ENCODE measurements at places on chromosomes 6 and 20.

DNA sequence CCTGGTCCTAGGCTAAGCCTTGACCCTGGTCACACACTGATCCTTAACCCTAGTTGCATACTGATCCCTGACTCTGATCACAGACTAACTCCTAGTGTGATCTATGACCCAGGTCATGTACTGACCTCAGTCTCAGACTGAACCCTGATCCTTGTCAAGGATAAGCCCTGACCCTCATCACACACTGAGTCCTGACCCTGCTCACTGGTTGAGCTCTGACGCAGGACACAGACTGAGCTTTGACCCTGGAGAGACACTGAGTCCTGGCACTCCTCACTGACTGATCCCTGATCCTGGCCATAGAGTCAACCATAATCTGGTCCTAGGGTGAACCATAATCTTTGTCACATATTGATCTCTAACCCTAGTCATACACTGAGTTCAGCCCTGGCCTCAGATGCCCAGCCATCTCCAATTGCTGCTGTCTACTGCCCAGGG, 37.9 kb downstream of the KCNB1 start:
- no peak for DNase-seq

- no peak for DNase-seq
Measured at GRCh38 chr6:132919045-132919860, 104.9 kb downstream of the RPS12 start.

DNA sequence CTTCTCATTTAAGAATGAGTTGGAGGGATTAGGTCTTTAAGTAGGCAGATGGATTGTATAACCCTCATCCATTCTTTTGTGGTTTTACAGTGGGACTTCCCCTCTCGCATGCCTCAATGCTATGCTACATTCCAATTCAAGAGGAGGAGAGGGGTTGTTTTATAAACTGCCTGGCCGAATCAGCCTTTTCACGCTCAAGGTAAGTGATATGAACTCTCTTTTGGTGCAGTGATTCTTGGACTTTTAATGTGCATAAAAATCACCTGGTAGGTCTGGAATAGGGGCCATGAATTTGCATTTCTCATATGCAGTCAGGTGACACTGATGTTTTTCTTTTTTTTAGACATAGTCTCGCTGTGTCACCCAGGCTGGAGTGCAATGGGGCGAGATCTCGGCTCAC, 10.8 kb downstream of the ASXL1 start:
- no peak for DNase-seq

DNA sequence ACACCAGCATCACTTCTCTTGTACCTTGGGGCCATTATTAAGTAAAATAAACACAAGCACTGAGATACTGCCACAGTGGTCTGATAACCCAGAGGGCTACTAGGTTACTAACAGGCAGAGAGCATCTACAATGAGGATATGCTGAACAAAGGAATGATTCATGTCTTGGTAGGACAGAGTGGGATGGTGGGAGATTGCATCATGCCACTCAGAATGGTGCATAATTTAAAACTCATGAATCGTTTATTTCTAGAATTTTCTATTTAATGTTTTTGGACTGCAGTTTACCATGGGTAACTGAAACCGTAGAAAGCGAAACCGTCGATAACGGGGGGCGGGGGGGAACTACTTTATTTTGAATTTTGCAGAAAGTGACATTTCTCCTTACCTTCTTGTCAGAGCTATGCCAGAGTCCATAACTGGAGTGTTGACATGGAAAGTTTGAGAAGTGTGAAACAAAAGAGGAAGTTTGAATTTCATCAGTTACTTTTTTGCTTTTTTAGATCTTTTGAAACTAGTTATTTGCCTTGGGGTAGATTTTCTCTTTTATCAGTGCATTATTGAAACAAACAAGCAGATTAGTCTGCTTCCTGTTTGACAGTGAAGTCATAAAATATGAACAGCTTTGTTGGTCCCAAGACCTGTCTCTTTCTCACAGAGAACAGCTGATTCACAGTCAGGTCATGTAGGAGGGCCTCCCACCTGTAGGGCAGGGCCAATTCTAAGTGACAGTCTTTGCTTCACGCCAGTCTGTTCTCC, 124.9 kb downstream of the KLHL32 start:
- DNase-seq, result no peak

- DNase-seq, result no peak
Measured at GRCh38 chr6:46990031-46990644, 52.0 kb downstream of the ADGRF1 start.

DNA sequence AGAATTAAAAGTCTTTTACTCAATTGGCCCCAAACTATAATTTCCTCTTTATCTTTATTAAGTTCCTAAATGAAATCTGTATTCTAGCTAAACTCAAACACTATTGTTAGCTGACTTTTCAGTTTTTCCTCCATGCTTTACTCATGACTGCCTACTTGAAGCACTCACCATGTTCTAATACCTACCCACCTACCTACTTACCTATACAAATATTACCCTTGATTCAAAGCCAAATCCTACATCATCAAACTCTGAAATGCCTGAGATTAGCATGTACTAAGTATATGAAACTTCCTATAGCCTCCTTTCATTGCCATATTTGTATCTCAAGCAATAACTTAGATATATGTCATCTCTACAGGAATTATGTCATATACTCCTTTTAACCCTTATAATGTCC, 259.7 kb downstream of the HDGFL1 start:
- no peak for DNase-seq

DNA sequence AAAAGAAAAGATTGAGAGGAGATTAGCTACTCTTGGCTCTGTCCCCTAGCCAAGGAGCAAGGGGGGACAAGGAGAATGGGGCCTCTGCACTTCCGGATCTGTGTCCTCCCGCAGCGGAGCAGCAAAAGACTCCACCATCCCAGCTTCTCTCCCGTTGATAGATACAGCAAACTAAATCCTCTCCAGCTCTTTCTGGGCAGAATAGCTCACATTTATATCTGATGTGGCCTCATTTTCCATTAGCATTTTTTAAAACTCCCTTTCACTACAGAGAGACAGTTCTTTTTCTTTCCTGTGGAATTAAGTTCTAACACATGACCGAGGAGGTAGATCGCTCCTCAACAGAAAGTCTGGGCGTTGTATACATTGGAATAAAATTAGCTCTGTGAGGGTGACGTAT, 260.9 kb upstream of the SOX4 start:
- no peak for DNase-seq

DNA sequence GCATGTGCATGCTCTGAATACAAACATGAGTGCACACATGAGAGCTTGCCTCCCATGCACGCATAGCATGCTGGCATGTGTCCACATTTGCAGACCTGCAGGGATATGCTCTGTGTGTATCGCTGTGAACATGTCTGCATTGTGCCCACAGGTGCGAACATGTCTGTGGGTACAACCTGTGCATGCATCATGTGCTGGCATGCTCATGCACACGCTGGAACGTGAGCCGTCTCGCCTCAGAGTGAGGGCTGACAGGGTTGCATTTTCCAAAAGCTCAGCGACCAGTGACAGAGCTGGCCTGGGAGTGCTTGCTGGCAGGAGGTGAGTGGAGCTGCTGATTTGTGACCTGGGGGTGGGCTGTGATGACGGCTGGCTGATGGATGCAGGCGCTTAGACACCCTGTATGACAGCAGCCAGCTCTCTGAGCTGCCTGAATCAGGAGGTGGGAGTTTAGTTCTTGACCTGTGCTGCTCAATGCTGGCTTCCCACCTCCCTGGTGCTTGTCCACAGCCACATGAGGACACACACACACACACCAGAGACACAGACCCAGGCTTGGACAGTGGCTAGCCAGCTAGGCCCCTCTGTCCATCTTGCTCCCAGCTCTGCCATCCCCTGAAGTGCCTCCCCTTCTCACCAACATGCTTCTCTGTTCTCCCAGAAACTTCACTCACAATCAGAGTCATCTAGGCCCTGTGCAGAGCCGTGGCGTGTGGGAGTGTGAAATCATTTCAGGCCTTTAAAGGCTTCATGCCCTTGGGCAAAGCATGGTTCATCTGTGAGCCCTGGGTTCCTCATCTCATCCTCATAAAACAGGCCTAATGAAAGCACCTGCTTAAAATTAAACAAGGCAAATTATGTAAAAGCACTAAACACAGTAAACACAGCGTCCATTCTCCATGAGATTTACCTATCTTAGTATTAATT, 51.4 kb downstream of the CD40 start:
- DNase-seq, result no peak

DNA sequence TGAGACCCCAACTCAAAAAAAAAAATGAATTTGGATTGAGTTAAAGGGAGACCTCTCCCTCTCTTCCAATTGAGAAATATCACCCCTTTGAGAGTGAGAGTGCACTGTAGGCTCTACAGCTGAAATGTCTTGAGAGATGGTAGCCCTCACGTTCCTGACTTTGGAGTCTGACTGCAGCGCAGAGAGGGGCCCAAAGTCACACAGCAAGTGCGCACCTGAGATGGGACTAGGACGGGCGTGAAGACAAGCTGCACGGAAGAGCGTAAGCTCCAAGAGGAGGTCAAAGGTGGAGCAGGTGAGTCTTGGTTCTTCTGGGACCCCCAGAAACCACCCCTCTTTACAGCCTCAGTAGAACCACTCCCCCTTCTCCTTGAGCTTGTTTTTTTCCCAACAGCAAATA, 643 bp downstream of the SLA2 start:
- no peak for DNase-seq

DNA sequence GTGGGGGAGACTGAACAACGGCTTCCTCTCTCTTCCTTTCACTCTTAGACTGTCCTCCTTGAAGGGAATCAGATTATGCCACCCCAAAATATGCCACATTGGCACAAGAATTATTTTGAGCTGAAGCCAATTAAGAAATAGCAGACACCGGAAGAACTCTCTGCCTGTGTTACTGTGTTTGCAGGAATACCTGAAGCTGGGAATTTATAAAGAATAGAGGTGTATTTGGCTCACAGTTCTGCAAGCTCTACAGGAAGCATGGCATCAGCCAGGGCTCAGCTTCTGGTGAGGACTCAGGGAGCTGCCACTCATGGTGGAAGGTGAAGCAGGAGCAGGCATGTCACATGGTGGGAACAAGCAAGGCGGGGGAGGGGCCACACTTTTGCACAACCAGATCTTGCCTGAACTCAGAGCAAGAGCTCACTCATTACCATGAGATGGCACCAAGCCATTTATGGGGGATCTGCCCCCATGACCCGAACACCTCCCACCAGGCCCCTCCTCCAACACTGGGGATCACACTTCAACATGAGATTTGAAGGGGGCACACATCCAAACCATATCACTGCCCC, 46.0 kb downstream of the PCNA start:
- DNase-seq, result no peak

DNA sequence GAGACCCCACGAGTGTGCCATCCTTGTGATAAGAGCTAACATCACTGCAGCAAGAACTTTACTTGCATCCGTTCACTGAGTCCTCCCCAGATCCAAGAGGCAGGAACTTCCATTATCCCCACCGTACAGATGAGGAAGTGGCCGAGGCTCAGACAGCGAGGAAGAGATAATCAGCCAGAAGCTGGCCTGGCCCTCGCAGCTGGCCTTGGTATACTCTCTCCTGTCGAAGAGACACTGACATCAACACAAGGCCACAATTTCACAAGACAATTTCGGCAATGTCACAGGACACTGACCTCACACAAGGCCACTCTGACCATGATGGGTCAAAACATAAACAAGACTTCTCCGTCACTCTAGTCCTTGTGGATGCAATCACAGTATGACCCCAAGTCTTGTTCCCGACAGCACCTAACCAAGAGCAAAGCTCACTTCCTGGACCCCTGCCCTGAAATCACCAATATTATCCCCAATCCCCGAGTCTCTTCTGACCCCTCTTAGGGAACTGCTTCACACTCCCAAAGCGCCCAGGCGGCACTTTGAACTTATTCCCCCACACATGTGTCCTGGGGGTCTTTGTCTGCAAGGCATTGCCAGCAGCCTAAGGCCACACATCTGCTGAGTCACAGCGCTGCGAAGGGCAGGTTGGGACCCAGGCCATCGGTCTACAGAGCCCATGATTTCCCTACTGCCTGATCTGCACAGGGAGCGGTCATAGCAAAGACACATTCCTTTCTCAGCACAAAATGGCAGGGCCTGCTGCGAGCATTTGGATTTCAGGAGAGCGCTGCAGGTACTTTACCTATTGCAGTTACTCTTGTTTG, 14.8 kb upstream of the VAPB start:
- no peak for DNase-seq

DNA sequence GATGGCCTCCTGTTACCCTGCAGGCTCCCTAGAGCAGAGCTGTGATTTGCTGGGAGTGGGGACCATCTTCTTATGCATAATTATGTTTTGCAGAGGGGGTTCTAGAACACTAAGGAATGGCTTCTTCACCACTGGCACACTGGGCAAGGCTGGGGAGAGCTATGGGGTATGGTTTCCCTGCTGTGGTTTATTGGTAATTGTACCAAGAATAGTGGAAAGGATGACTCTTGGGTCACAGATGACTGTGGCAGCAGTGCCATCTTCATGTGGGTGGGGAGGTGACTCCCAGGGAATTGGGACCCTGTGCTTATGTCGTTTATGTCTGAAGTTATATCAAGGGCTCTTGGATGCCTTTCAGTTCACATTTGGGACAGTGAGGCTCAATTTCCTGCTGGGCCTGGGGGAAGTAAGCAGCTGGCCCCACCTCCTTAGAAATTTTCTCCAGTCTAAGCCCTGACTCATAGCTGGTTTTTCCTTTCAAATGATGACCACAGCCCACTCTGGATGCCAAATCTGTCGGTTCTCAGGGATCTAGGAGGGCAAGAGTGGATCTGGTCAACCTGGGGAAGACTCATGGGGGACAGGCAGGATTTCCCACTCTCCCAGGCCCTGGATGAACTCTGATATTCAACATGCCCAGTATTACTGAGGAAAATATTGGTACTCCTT, 230.8 kb downstream of the LRFN2 start:
- DNase-seq, result no peak

GRCh38 chr6:45845567-45845966, 170.1 kb downstream of the CLIC5 start:
- no peak for DNase-seq

DNA sequence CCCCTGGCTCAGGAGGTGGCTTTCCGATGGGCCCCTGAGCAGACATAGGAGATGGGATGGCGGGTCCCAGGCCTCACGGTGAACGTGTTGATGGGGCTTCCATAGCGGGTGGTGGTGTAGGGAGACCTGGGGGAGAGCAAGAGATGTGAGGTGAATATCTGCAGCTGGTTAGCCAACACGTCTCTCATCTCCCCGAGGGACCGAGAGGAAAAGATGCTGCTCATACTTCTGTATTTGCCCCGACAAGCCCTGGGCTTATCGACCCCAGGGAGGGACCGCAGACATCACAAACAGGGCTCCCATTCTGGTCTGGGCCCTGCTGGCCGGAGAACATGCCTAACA, 38.7 kb downstream of the C6orf132 start:
- no peak for DNase-seq

GRCh38 chr6:5996714-5997419, 9.9 kb downstream of the NRN1 start:
- DNase-seq, result no peak

GRCh38 chr20:18279242-18279641, 9.1 kb upstream of the ZNF133 start:
- no peak for DNase-seq

DNA sequence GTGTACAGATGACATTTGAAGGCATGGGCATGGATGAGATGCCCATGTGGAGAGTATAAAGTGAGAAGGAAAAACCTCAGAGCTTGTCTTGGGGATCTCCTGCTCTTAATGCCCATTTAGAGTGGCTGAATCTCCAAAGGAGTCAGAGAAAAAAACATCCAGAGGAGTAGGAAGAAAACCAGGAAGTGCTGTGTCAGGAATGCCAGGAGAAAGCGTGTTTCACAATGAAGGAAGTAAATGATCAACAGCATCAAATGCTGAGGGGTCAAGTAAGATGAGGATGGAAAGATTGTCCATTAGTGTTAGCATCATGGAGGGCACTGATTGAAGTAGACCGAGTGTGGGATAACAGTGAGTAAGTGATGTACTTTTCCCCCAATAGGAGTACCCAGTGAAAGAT, 56.1 kb downstream of the FIG4 start:
- DNase-seq, result no peak

- DNase-seq, result no peak
Measured at GRCh38 chr6:15949982-15950381, 178.9 kb upstream of the MYLIP start.

Measured in stimulated activated CD4-positive, alpha-beta T cell treated with anti-CD3 and anti-CD28 coated beads, TNF-alpha, amount 100 ng/mL, for 24 hours (primary cell).